ENCODE measurements at places on chromosomes 7 and 10.
A peak's percentile ranks its signal among the peaks of the same experiment; 100 is the strongest.

- DNase-seq, result no peak
These were observed at the start of gene PPP1R3A for GRCh38 chr7:113918946-113919345. PPP1R3A (minus strand) TSS chr7:113919009; CDS start chr7:113918996, 13 bp downstream.

DNA sequence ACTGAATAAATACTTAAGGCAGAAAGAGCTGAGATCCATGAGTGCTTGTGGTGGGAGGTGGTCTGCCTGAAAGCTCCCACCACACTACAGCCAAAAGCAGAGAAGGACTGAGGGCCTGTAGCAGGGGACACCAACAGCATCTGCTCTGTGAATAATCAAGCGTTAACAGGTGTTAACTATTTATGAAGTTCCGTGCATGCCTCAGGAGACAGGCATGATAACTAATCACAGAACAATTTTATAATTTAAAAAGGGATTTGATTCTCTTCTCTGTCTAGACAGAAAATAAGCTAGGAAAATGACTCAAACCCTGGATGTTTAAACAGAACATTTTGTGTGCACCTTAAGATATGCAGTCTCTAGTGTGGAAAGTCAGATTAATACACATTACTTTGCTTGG is 61.5 kb upstream of the GHITM start:
- DNase-seq, result no peak

- DNase-seq, result no peak
These were observed 125.8 kb downstream of the EGFR start for GRCh38 chr7:55144333-55145317.

GRCh38 chr7:112891698-112892097 is 101.5 kb upstream of the TMEM168 start:
- DNase-seq, result no peak

DNA sequence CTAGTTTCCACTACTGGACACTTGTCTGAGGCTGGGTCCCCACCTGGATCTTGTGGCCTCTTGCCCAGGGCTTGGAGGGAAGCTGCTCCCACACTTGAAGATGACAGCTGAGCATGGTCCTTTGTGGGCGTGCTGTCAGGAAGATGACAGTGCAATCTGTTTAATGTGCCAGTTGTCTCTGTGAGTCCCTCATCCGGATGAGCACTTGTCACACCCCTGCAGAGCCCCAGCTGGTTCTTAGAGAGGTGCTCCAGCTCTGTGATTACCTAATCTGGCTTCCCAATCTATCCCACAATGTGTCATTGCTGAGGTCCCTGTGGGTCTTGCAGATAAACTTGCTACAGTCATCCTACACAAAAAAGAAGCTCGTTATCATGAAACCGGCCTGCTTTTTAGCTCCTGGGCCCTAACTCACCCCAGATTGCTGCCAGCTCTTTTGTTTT is 34.8 kb upstream of the CCSER2 start:
- no peak for DNase-seq

GRCh38 chr10:51527522-51528219 is 171.7 kb downstream of the CSTF2T start:
- DNase-seq, result no peak

GRCh38 chr7:31856337-31856736 is 169.3 kb downstream of the PPP1R17 start:
- DNase-seq, result no peak

- DNase-seq, result no peak
These were observed 64.1 kb upstream of the PDZD8 start for GRCh38 chr10:117439243-117439912.

DNA sequence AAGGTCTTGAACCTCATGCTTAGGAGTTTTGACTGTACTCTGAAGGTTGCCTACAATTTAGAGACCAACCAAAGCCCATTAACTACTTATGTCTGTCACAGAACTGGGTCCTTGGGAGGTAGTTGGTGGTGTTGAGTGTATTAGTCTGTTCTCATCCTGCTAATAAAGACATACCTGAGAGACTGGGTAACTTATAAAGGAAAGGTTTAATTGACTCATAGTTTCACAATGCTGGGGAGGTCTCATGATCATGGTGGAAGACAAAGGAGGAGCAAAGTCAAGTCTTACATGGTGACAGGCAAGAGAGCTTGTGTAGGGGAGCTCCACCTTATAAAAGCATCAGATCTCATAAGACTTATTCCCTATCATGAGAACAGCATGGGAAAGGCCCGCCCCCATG is 319.6 kb upstream of the ZMIZ1 start:
- no peak for DNase-seq

GRCh38 chr7:139767561-139767982 is 10.2 kb downstream of the HIPK2 start:
- DNase-seq, result no peak

- DNase-seq, result no peak
These were observed 309.7 kb upstream of the KLF6 start for GRCh38 chr10:4094751-4095150.

GRCh38 chr7:149664666-149665065 is 108.7 kb downstream of the ZNF467 start:
- no peak for DNase-seq

DNA sequence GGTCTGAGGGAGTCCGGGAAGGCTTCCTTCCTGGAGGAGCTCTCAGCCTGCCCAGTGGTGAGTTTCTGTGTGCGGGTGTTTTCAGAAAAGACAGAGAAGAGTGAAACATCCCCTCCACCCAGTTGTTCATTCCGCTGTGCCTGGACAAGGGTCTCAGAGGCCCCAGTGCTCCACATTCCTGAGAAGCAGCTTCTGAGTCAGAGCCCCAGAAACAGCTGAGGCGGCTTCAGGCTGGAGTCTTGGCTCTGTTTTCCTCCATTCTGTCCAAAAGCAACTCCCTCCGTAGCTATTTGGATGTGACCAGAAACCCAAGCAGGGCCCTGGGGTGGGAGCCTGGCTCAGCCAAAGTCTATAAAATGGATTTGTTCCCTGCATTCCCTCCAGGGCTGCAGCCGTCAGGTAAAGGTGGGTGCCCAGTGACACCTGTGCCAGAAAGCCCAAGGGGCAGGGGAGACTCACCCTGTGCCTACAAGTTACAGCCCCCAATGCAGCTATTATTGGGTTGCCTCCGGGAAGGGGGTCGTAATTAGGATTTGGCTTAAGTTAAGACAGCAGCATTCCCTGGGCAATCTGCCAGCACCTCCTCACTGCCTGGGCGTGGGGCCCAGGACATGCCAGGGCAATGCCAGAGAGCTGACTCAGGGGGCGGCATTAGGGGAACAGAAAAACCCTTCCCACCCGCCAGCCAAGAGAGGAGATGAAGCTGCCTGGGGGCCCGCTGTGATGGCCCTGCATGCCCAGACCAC is 13.1 kb upstream of the CAMK2G start:
- peak; percentile 60 for DNase-seq

- no peak for DNase-seq
These were observed 430 bp downstream of the PON3 start for GRCh38 chr7:95395755-95396135.

- DNase-seq, result no peak
These were observed 13.4 kb downstream of the SGMS1 start for GRCh38 chr10:50610368-50610767.

- DNase-seq, result no peak
These were observed 200.2 kb upstream of the SEMA3E start for GRCh38 chr7:83849131-83849530.

DNA sequence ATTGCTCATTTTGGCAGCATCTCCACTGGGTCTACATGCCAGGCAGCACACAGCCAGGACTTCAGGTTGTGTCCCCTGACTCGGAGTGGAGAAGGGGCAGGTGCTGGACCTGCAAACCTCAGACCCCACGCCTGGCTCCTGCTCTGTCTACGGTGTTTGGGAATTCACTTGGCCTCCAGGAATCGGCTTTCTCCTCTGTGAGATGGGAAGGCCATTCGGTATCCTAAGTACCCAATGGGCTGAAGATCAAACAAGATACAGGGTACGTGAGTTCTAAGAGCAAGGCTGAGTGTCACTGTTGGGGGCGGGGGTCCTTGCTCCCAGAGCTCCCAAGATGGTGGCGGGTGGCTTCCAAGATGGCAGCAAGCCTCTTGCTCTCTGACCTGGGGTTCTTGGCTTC is 73.2 kb upstream of the EN2 start:
- DNase-seq, result no peak

DNA sequence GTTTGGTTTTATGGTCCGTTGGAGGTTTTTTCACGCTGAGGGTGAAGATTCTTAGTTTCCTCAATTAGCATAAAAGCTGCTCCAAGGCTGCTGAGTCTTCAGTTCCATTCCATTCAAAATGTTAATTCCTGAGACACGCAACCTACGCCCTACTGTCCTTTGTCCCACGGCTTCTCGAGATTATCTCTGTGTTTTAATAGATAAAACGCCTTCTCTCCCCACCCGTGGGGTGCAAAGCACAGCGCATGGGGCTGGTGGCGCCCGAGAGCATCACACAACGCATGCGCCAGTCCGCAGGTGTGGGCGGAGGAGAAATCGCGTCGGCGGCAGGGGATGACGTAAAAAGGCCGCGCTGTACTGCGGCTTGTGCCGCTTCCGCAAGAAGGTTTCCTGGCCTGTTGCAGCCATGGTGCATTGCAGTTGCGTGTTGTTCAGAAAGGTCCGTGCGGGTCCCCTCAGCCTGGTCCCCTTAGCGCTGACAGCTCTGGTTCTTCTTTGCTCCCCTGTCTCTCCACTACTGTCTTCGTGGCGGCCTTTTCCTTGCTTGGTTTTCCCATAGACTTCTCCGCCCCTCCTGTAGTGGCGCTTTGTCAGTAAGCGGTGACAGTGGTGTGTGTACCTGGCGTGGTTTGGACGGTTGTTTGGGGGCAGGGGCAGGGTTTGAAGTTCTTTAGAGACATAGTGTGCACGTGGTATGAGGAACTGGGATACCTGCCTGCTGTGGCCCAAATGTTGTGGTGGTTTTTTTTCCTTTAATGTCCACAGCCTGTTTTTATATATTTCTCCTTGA is at the start of gene GTPBP10:
GTPBP10 (plus strand) TSS at position 381 of the 790 bp plus-strand sequence; CDS start at position 407, 26 bp downstream.
- peak; percentile 92 for DNase-seq

- no peak for DNase-seq
These were observed 105.4 kb downstream of the EPDR1 start for GRCh38 chr7:38025815-38026214.

GRCh38 chr10:4254101-4254994 is 469.3 kb upstream of the KLF6 start:
- DNase-seq, result no peak

DNA sequence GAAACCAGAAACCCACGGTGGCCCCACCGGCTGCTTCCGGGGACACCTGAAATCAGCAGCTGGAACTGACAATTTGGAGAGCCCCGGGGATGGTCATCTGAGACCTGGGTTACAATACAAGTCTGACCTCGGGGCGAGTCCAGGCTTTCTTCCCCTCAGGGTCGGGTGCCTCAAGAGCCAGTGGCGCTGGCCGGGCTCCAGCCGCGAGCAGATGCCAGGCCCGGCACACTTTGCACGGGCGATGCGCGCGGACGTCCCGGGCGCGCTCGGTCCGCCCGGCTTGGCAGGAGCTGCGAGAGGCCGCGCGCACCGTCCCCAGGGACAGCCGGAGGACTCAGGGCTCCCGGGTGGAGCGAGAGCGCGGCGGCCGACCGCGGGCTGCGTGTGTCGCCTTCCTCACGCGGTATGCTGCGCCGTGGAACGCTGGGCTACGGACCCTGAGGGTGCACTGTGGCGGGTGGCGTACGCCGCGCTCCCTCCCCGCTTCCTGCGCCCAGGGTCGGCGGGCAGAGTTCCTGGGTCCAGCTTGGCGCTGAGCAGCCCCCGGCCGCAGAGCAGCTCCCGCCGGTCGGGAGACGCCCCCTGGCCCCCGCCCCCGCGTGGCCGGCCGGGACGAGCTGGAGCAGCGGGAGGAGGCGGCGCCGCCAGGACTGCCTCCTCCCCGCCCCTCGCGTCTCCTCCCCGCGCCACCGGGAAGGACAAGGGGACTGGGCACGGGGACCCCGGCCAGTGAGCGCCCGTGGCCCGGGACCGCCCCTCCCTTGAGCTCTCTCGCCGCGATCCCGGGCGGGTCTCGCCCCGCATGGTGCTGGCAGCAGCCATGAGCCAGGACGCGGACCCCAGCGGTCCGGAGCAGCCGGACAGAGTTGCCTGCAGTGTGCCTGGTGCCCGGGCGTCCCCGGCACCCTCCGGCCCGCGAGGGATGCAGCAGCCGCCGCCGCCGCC is at the start of gene RBM20:
RBM20 (plus strand) TSS at position 684 of the 945 bp plus-strand sequence; CDS start at position 803, 119 bp downstream.
- DNase-seq, result peak; percentile 18

DNA sequence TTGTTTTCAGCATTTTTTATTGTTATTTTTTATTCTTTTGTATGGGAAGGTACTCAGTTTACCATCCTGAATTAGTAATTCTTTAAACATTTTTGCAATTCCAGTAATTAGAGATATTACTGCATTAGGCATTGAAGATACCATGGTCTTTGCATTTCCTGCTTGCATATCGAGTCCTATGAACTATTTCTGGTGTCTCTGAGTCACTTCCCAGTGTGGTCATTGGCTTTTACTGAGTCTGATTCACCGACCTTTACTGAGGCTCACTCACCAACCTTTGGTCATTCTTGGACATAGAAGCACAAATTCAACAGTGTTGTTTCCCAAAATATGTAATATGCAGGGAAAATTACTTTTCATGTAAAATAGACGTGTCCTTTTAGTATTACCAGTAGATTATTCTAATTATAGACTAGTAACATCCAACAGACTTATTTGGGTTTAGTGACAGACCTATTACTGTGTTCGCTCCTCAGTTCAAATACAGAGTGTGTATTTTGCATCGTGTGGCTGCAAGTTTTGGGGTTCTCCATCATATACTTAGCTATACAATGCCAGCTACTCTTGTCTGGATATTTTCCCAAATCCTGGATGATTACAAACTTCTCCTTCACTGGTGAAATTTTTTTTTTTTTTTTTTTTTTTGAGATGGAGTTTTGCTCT is 180.7 kb upstream of the PRSS1 start:
- DNase-seq, result peak; percentile 45

Measured in SW 1271 (cell line).